ENCODE measurements at places on chromosomes 11 and 22.

GRCh38 chr22:50606165-50606945 is 5.8 kb downstream of the MAPK8IP2 start:
- DNase-seq, result no peak

- no peak for DNase-seq
Measured at GRCh38 chr22:40055143-40055883, 60.6 kb downstream of the FAM83F start.

GRCh38 chr11:61278001-61278470 is 17.1 kb downstream of the VWCE start:
- DNase-seq, result no peak

DNA sequence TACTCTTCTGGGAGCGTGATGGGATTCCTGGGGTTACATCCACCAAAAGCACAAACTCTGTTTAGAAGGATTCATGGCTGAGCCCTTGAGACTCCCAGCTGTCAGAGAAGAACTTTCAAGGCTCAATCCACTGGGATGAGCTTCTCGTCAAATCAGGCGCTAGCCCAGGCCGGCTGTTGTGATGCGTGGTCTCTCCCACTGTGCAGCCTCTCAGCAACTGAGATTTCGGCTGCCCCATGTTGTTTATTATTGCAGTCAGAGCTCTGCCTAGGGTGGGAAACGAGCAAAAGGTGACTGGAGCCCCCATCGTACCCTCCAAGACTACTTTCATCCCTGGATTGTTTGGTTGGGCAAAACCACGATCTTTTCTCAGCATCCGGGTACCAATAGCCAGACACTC is 251.6 kb downstream of the ETS1 start:
- DNase-seq, result no peak

- DNase-seq, result no peak
Measured at GRCh38 chr11:115775846-115776245, 271.6 kb upstream of the CADM1 start.

DNA sequence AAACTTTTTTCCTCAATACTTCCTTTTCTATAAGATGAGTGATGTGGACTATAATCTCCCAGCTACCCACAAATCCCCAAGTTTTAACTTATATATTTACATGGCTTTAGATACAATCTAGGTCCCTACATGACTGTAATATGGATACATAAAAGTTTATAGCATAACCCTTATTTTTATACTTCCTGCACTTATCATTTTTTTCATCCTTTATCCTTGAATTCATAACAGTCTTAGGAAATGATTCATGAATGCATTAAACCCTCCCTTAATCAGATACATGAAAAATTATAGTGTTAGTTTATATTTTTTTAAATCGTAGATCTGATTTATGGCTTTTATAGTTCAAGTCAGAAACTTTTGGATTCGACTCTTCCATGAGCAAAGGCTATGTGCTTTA is 195.8 kb downstream of the MAML2 start:
- DNase-seq, result no peak

- no peak for DNase-seq
Measured at GRCh38 chr11:47254386-47254785, 3.4 kb upstream of the NR1H3 start.

- no peak for DNase-seq
Measured at GRCh38 chr11:13105237-13105844, 96.2 kb downstream of the RASSF10 start.

DNA sequence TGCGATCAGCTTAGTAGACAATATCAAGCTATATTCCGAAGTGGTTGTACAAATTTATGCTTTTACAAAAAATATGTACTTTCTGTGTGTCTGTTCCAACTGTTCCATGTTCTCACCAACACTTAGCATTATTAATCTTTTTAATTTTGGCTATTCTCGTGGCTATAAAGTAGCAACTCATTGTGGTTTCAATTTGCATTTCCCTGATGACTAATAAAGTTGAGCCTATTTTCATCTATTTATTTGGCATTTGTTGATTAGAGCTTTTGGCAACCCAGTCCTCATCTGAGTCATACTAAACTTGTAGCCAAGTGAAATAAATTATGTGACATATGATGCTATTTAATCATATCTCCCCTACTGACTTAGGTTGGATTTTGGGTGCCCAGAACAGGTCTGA is 115.9 kb downstream of the FBXO7 start:
- DNase-seq, result no peak

DNA sequence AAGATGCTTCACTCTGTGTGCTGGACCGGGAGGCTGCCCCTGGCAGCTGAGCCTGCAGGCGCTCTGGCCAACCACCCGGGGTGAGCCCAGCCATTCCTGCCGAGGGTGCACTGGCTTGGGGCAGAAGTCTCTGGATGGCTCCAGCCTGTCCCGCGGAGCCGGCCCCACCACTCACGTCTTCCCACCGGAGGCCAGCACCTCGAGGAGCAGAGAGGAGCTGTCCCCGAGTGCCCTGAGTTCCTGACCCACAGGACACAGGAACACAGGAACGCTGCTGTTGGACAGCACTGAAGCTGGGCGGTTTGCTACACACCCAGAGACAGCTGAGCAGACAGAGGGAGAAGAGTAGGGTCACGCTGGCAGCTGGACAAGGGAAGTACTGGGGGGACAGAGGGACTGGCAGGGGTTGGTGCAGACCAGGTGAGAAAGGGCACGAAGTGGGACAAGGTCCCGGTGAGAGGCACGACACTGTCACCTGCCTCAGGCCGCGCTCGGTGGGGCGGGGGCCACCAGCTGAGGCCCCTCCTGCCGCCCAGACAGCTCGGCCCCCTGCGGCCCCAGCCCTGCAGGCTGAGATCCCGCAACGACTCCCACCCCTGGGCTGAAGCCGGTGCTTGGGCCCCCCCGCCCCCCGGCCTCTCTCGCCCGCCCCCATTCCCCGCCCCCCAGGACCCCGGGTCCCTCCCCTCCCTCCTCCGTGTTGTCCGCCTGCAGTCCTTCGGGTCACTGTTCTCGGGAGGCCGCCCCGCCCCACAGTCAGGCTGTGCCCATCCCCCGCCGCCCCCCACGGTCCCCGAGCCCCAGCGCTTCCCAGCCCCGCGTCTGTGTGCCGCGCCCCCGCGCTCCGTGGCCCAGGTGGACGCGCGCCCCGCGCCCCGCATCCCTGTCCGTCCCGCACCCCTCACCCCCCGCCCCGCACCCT is 624 bp upstream of the B4GALNT4 start:
- no peak for DNase-seq

- no peak for DNase-seq
Measured at GRCh38 chr11:47591764-47592163, 2.4 kb downstream of the C1QTNF4 start.

GRCh38 chr11:120121336-120121735 is 16.6 kb downstream of the TRIM29 start:
- no peak for DNase-seq

GRCh38 chr22:47380692-47381091 is 618.2 kb downstream of the TBC1D22A start:
- DNase-seq, result peak; percentile 5

GRCh38 chr11:121671283-121672168 is 218.8 kb upstream of the SORL1-AS1 start:
- DNase-seq, result no peak

DNA sequence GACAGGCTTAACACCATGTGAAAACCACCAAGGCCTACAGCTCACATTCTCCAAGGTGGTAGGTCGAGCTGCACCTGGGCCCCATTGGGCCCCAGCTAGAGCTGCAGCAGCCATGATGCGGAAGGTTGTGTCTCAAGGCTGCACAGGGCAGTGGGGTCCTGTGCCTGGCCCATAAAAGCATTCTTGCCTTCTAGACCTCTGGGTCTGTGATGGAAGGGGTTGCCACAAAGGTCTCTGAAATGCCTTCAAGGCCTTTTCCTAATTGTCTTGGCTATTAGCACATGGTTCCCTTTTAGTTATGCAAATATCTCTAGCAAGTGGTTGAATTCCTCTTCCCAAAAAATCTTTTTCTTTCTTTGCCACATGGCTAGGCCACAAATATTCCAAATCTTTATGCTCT is 52.5 kb upstream of the C11orf58 start:
- DNase-seq, result no peak

DNA sequence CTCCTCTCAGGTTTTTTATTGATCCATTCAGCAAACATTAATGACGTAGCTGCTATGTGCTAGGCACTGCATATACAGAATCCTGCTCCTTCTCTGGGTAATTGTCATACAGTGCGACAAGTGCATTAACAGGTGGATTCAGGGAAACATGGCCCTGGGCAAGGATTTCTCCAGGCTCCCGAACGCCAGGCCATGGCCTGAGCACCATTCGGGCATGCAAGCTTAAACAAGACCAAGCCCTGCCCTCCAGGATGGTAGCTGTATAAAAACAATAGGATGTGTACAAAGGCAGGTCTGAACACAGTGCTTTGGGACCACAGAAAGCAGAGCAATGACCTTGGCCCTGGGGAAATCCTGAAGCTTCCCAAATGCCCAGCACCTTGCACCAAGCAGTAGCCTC is 9.1 kb upstream of the SYT7 start:
- DNase-seq, result no peak

GRCh38 chr11:30983143-30983542 is 386.4 kb downstream of the DCDC1 start:
- no peak for DNase-seq

DNA sequence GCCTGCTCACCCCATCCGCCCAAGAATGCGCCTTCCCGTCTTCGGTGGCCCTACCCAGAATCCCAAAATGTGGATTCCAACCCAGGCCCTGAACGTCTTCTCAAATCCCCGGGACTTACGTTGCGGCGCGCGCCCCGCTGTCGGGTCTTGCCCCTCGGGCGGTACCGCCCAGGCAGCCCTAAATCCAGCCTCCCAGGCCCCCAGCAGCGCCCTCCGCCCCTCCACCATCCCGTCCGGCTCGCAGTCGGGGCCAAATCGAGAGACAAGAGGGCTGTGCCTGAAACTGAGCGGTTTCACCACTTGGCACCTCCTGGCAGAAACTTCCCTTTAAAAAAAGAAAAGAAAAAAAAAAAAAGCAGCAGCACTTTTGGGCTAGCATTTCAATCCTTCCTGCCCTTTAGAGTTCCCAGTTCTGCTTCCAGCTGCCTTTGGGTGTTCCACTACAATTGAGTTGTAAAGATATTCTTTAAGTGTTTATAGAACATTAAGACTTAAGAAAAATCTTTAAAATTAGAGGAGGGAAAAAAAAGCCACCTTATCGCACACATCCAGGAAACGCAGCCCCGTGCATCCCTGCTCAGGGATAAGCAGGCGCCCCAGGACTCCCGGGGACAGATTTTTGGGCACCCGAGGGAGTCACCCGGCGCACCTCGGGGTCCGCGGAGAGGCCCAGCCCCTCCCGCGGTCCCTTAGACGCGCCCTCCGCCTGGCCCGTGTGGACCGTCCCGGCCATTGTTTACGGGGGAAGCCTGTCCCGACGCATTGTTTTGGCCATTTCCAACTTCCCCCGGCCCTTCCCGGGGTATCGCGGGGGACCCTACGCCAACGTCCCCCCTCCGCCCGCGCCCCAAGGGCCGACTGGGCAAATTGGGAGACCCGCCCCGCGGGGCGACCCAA is 57.6 kb downstream of the KCNJ4 start:
- DNase-seq, result no peak

DNA sequence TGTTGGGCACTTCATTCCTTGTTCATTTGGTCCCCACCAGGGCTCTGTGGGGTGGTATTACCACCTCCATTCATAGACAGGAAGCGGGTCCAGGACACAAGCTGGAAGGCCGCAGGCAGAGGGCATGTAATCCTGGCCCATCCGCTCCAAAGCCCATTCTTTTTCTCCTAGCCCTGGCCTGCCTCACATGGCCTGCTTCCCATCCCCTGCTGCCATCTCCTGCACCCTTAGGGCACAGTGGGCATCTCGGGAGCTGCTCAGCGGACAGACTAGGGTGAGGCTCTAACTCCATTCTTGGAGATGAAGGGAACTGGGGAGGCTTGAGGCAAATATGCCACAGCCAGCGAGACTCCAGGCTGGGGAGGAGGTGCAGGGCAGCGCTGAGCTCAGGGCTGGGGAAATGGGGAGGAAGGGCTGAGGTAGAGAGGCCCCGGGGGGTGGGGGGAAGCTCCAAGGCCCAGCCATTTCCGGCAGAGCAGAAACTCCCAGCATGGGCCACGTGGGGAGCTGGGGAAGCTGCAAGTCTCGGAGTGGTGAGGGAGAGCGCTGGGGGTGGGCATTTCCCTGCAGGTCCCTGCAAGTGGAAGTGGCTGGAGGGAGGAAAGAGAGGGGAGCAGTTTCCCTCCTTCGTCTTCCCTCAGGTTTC is 14.3 kb upstream of the BCL9L start:
- DNase-seq, result no peak

DNA sequence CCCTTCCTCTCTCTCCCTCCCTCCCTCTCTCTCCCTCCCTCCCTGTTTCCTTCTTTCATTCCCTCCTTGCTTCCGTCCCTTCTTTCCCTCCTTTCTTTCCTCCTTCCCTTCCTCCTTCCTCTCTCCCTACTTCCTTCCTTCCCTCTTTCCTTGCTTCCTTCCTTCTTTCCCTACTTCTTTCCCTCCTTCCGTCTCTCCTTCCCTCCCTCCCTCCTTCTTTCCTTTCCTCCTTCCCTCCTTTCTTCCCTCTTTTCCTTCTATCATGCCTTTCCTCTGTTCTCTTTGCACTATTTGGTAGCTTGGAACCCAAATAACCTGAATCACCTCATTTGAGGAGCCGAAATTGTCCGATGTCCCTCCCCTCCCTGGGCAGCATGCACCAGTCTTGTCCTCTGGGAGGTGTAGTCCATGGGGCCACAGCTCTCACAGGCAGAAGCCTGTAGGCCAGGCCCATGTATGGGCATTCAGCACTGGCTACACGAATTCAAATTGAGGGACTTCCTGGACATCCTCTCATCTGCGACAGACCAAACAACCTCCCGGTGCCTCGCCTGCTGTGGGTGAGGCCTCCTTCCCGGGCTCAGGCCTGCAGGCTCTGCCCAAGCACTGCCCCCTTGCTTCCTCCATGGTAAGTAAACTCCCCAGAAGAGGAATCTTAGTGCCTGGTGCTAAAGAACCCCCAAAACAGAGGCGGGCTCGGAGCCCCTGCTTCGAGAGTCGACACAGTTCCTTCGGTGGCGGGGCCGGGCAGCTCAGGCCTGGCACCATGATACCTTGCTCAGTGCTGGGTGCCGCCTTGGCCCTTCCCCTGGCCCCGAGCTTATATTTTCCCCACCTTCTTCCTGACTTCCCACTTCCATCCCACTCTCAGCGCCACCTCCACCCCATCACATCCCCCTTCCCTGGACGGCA is 454.1 kb upstream of the CADM1 start:
- no peak for DNase-seq

DNA sequence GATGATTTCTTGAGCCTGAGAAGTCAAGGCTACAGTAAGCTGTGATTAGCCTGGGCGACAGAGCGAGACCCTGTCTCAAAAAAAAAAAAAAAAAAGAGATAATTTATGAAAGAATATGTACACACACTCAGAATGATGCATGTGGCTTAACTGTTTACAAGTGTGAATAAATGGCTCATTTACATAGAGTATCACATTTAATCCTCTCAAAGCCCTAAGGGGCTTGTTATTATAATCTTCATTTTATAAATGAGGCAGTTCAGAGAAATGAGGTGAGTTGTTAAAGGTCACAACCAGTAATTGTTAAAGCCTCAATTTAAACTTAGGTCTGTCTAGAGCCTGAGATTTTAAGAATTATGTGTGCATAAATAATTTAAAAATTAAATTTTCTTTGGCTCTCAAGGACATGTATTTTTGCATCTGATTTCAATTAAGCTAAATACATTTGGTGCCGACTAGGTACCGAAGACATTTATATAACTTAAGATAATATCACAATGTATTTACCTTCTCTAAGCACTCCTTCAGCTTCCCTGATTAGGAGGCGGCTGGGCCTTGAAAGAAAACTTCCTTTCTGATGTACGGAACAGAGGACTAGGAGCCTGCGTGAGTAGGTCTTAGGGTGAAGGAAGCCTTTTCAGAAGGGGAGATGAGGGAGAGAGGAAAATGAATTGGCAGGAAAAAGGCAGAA is 28.5 kb upstream of the DDX6 start:
- DNase-seq, result no peak

- DNase-seq, result no peak
Measured at GRCh38 chr11:47111318-47111804, 65.3 kb downstream of the ARFGAP2 start.

GRCh38 chr11:13434247-13435205 is 28.5 kb downstream of the BTBD10 start:
- DNase-seq, result no peak
